A549 (cell line): ENCODE measurements at places on chromosomes 6 and 20. TPM values are rescaled to one million over a fixed set of nuclear protein-coding genes. Genes with fewer than 3 reads are reported as not detected.

- DNase-seq = peak; percentile 92
Measured at GRCh38 chr6:422433-423054, 31.0 kb downstream of the IRF4 start.

DNA sequence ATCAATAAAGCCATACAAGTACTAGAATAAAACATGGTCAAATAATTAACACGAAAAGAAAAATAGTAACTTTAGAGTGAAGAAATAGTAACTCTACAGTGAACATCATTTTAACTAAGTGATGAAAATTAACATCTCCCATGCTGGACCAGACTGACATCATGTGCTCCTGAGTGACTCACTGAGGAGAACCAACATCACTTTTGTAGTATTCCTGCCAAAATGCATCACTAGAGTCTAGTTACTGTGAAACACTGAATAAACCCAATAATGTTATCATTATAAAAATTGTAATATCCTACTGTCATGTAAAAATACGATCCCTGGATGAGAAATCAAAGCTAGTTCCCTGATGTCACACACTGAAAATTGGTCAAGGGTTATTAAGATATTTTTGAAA is 361.3 kb downstream of the CD109 start:
- DNase-seq = no peak

DNA sequence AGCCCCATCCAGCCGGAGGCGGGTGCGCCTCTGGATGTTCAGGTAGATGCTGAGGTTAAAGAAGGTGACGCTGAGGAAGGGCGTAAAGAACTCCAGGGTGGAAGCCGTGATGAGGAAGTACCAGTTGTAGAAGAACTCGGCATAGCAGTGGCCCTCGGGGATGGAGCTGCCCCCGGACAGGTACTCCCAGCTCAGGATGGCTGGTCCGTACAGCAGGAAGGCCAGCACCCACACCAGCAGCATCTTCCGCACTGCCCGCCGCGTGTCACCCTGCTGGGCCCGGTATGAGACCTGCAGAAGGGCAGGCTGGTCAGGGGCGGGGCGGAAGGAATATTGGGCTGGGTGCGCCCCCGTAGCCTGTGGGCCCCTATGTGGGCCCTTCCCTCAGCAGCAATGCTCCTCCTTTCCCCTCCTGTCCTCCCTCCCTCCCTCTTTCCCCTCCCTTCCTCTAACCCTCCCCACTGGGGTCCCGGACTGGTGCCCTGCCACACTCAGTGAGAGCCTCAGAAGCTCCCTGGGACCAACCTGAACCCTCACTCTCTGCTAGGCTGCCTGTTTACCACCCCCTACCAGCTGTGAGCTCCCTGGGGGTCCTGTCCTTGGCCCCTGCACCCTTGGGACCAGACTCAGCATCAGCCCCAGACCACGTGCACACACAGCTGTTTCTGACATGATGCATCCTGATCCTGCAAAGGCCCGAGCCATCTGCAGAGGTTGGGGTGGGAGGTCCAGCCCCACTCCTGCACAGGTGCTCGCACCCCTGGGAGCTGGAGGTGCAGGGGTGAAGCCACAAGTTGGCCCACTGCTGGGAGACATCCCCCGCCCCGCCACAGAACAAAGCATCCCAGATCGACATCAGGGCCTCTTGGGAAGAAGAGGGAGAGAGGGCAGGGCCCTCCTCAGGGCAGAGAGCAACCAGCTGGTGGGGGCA is 3.2 kb downstream of the HRH3 start:
- no peak for DNase-seq

DNA sequence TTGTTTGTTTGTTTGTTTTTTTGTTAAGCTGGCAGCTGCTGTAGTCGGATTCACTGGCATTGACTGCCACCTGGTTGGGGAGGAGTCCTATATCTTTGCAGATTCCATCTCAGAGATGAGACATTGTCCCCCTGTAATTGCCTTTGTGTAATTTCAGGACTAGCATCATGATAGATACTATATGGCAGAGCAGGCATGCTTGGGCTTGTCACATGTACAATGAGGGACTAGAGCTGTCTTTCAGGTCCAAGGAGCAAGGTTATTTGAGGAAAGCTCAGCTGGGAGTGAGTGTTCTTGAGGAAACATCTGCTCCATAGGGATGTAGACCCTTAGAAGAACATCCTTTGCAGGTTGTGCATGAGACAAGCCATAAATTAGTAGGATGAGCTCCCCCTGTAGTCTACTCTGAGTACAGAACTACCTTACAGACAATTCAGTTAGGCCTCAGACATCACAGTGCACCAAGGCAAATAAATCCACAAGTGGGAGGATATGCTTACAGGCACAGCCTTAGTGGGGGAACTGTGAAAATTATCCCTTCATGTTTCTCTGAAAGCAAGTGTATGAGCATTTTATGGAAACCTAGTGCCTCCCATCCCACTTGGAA is 62.1 kb downstream of the BMP2 start:
- DNase-seq = no peak

ADGRB3 gene
- not detected in 3 replicates for polyA plus RNA-seq

PTK7 gene
- 4.5 to 5.7 TPM (median 5.6 TPM) in 3 replicates for polyA plus RNA-seq

DNA sequence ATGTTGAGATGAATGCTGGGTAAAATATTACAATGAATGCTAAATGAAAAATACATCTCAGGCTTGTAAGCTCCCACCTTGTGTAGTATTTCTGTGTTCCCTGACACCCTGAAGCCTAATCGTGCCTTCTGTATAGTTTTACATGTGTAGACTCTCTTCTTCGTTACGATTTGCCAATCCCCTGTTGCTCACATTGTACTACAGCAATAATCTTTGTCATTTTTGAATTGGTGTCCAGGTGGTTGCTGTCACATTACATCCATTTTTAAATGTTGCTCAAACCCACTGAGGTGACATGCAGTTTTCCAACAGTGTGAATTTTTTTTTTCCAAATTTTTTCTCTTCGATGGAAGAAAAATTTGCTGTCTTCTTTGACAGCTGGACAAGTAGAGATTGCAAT is 300.0 kb upstream of the FLRT3 start:
- DNase-seq = no peak

ZC2HC1B gene
- not detected in 3 replicates for polyA plus RNA-seq
